Stimulated activated CD4-positive, alpha-beta T cell treated with anti-CD3 and anti-CD28 coated beads, TNF-alpha, amount 100 ng/mL, for 24 hours (primary cell): ENCODE measurements at places on chromosomes 6 and 20.

DNA sequence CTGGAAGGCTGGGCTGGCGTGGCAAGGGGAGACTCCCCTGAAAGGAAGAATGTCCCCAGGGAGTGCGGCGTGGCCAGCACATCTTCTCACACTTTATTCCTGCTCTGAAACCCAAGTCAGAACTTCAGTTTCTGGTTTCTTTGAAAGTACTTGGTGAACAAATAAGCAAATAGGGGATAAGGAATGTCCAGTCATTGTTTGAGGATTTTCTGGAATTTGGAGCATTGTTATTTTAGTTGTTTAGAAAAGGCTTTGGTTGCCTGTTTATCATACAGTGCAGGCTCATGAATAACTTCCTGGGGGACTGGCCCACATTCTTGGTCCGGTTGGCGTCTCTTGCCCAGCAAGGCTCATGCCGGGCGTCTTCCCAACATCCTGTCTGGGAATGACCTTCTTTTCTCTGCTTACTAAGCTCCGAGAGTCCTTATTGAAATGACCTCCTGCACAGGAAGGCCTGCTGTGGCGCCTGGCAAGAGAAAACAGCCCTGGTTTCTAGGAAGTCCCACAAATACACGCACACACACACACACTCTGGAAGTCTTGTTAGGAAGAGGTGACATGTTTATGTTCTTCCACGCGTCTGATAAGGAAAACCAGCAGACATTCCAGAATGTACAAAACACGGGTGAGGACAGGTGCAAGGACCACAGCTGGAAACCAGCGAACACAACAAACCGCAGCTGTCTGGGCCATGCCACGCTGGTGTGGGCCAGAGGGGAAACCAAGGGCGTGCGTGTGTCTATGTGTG is 71.9 kb downstream of the TMEM170B start:
- no peak for DNase-seq

- no peak for DNase-seq
Measured at GRCh38 chr6:162899148-162899547, 171.4 kb downstream of the PACRG start.

- DNase-seq, result no peak
Measured at GRCh38 chr20:44461142-44461802, 14.4 kb upstream of the TTPAL start.

DNA sequence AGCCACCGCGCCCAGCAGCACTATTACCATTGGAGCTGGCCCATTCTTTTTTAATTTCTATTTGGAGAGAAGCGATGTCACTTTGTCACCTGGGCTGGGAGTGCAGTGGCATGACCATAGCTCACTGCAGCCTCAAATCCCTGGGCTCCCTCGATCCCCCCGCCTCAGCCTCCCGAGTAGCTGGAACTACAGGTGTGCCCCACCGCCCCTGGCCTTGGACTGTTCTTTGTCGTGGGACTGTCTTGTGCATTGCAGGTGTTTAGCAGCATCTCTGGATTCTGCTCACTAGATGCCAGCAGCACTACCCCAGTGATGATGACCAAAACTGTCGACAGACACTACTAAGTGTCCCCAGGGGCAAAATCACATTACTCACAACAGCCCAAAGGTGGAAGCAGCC is 80.3 kb downstream of the PRND start:
- DNase-seq, result no peak

- DNase-seq, result no peak
Measured at GRCh38 chr20:10947726-10948125, 273.9 kb upstream of the JAG1 start.

- no peak for DNase-seq
Measured at GRCh38 chr6:170229851-170230519, 60.9 kb downstream of the DLL1 start.

DNA sequence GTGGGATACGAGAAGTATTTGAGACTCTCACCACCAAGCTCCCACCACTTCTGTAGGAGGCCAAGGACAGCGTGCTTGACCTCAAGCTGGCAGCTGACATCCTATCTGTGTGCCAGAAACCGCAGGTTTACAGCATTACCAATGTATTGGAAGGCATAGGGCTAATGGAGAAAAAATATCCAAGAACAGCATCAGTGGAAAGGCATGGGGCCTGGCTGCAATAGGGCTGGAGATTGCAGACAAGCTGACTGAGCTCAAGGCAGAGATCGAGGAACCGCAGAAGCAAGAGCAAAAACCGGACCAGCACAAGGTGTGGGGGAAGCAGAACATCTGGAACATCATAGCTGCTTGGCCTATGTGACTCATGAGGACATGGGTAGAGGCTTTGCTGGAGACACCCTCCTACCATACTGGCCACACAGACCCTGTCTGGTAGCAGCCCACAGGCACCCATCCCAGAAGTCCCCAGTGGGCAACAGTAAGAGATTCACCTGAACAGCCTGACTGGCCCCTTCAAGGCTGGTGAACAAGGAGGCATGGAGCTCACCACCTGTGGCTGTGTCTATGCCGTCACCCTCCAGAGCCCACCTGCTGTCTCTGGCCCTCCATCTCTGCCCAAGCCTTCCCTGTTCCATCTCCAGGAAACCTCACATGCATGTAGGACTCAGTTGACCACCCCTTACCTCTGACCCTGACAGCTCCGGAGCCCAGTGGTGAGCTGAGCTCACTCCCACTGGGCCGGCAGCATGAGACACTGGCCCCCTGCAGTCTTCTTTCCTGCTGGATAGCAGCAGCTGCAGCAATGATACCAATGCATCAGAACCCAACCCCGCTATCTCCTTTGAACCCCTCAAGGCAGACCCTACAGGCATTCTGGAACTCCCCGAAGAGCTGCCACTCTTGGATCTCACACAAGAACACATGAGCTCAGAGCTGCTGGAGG is 171.1 kb downstream of the KIF6 start:
- no peak for DNase-seq

GRCh38 chr6:153143200-153143599 is 12.1 kb upstream of the RGS17 start:
- no peak for DNase-seq

GRCh38 chr20:46351357-46352058 is 43.2 kb upstream of the CDH22 start:
- DNase-seq, result no peak

DNA sequence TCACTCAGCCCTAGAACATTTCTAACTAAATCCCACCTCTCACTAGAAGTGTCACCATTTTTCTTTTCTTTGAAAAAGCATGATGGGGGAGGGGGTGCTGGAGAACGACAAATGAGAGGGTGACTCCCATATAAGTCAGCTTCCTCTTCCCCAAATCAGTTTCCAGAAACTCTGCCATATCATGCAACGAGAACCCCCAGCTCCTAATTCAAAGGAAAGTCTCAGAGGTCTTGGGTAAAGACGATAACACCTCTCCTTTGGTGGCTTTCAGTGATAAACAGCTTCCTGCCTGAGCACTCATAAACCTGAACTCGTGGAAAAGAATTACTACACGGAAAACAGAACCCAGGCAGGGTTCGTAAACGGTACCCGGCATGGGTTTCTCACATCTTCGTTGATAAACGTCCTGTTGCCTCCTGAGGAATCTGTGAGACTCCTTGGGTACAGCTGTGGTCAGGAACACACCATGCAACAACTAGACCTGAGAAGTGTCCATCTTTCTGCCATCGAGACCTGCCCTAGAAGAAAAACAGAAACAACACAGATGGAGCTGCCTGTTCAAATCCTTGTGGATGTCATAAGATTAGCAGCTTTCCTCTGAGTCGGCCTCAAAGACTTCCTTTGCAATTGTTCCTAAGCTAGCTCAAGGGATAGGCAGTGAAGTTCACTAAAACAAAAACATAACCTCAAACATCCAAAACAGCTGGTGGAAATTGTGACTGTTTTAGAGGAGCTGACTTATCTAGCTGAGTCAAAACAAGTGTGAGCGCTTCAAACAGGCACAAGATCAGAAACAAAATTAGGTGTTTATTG is 185.8 kb upstream of the PRDM1 start:
- DNase-seq, result no peak

DNA sequence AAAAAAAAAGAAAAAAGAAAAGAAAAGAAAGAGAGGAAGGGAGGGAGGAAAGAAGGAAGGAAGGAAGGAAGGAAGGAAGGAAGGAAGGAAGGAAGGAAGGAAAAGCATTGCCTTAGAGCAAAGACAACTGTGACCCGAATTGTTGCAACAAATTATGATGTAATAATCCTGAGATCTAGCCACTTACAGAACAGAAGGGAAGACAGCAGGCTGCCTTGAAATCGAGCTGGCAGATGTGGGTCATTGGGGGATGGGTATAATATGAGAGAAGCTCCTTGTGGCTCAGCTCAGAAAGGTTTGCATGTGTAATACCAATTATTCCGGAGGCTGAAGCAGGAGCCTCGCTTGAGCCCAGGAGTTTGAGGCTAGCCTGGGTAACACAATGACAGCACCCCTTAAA is 208.1 kb upstream of the PROKR2 start:
- no peak for DNase-seq

GRCh38 chr6:155228546-155229166 is 35.2 kb upstream of the CLDN20 start:
- no peak for DNase-seq

DNA sequence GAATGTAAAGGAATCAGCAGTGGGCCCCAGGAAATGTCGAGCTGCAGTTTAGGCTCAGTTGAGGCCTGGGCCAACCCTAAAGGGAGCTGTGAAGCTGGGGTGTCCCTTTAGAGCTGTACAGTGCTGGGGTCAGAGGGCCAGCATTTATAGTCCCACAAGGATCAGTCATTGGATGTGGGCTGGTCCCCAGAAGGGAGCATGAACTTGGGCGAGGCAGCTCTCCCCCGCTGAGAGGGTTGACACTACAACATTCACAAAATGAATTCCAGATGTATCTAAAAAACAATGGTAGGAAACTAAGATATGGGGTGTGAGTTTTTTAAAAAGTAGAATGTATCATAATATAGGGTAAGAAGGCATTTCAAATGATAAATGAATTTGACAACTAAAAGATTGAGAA is 29.7 kb upstream of the TMX4 start:
- DNase-seq, result no peak

GRCh38 chr6:148431413-148431812 is 88.8 kb downstream of the SASH1 start:
- no peak for DNase-seq

GRCh38 chr6:70208235-70208790 is 94.6 kb downstream of the COL9A1 start:
- no peak for DNase-seq

- no peak for DNase-seq
Measured at GRCh38 chr6:46199387-46199786, 28.6 kb upstream of the ENPP5 start.

GRCh38 chr6:81700414-81700813 is 52.1 kb downstream of the TENT5A start:
- no peak for DNase-seq

DNA sequence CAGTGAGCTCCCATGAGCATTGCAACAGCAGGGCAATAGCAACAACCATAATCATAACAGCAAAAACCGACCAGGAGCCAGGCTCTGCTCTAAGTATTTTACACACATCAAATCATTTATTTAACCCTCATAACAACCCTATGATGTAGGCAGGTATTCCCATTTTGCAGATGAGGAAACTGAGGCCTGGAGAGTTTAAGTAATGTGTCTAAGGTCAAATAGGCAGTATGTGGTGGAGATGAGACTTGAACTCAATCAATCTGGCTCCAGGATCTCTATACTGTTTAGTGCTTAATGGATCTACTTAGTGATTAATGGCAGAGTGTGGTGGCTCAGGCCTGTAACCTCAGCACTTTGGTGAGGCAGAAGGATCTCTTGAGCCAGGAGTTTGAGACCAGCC is 3.4 kb downstream of the TMEM151B start:
- no peak for DNase-seq
